ENCODE measurements at places on chromosomes 4 and X.

DNA sequence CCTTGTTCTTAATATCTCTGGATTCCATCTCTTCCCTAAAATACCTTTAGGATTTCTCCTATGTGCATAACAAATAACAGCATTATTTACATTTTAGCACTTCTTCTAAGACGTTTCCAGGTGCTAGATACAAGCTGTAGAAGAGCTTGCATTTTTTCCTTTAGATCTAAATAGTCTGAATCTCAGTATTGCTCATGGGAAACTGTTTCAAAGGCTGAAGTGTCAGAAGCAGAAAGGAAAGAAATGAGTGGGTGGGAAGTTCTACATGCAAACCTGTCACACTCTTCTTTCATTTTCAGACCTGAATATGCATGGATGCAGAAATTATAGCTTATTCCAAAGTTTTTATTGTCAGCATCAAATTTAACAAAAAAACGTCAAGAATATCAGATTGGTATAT is 41.8 kb downstream of the FGF13 start:
- no peak for DNase-seq

- DNase-seq = no peak
These were observed 6.9 kb upstream of the RAP2C start for GRCh38 chrX:132226169-132226568.

DNA sequence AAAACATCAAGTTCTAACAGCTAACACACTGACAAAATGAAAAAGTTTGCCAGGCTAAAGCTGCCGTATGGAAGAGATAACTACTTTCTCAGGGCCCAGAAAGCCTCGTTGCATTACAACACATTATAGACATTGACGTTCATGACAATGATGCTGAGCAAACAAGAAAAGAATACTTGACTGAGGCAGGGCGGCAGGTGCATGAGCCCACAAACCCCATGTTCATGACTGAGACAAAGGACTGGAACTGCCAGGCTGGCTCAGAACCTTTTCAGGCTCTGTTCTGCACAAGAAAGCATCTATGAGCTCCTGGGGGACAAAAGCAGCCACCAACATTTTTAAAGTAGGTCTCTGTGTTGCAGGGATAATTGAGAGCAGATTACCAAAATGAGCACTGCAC is 13.6 kb downstream of the TLR6 start:
- DNase-seq = no peak

DNA sequence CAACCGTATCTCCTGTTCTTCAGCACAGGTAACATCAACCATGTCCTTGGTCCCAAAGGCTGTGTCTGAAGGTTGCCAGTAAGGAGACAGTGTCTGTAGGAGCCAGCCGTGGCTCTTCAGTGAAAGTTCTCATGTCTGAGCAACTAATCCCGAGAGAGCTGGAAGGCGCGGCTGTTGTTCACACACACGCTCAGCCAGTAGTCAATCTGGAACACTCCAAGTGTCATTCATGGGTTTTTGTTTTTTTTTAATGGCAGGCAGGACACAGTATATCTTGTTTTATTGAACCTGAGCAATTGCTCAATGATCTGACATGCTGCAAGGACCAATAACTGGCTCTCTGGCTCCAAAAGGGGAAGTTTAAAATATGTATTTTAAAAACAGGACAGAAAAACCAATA is 48.4 kb upstream of the MAP3K15 start:
- no peak for DNase-seq

GRCh38 chr4:176566769-176567168 is 226.0 kb downstream of the VEGFC start:
- DNase-seq = no peak

GRCh38 chrX:41142130-41142910 is 57.1 kb downstream of the USP9X start:
- DNase-seq = no peak

DNA sequence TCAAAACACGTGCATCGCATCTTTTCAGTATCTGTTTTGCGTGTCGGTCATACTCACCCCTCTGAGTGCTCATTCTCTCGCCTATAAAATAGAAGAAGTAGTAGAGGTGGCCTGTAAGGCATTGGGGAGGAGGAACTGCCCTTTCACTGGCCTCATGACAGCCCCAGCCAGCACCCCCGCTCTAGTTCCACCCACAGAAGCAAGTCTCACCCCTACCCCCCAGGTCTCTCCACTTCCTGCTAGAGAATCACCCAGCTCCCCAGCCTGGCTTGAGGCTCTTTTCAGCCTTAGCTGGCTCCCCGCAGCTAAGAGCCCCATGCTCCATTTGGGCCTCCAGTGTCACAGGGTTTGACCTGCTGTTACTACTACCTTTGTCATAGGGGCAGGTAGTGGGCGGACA is 11.8 kb downstream of the HDAC6 start:
- DNase-seq = no peak

- DNase-seq = no peak
These were observed 2023.0 kb upstream of the AGA start for GRCh38 chr4:179465131-179465797.

DNA sequence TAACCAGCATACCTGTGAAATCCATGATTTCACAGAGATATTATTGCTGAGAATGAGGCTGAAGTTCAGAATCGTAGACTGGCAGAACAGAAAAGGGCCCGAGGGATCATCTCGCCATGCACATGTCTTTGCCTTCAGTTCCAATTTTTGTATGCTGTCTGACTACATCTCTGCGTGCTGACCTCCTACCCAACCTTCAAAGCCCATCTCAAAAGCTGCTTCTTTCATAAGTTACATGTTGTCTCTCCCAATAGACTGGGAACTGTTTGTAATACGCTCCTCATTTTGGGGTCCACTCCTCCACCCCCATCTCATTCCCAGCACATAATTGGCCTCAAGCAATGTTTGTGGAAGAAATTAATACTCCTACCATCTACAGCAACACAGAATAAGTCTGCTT is 78.2 kb downstream of the RTL5 start:
- DNase-seq = no peak

DNA sequence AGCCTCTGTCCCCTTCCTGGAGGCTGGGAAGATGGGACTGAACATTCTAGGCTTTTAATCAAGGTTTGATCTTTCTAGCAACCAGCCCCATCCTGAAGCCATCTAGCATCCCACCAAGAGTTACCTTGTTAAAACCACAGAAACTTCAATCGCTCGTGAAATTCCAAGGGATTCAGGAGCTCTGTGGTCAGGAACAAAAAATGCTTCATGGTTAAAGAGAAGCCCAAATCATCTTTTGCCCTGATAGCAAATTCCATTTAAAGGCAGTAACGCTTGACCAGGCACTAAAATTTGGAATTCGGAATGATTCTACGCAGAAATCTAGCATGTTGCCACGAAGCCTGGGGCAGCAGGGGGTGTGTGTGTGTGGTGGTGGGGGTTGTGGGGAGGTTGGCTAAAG is 47.8 kb downstream of the CASP6 start:
- DNase-seq = no peak

DNA sequence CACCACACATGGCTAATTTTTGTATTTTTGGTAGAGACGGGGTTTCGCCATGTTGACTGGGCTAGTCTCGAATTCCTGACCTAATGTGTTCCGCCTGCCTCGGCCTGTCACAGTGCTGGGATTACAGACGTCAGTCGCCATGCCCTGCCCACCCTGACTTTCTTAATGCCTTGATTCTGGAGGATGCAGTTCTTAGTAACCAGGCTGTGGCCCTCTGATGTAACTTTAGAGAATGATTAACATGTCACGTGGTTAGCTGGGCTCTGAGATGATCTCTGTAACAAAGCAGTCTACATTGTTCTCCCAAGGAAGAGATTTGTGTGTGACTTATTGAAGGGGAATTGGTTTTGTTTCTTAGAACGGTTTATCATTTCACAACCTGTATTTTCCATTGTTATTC is 30.6 kb downstream of the ANK2 start:
- no peak for DNase-seq

DNA sequence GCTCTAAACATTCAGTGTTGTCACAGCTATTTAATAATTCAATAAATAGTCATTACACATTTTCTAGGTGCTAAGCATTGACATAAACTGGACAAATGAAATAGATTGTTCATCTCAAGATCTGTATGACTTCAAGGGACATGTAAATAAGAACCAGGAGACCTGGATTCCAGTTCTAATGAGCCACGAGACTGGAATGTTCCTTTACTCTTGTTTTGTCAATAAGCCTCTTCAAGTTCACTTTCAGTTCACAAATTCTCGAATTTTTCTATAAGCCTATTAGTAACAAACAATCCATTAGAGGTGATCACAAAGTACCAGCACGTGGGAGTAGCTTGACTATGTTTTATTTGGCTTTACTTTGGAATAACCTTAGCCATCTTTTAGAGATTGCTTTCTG is 514.0 kb upstream of the SMIM31 start:
- no peak for DNase-seq

DNA sequence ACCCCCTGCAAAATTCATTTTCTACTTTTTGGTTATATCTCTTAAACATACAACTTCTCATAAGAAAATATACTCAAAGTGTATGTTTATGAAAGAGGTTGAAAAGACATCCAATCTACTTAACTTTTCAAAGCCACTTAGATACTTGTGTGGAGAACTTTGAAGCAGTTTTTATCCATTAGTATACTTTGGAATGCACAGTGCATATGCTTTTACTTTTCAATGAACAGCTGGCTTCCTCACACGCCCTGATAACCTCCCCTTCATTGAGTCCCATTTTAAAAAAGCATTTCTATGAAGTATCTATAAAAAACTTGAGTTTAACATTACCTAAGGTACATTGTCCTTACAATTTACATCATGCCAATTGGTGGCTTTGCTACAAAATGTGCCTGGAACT is 73.8 kb downstream of the VEGFC start:
- no peak for DNase-seq

GRCh38 chrX:44216171-44216570 is 127.3 kb downstream of the EFHC2 start:
- DNase-seq = no peak

GRCh38 chrX:149568701-149569296 is 18.5 kb downstream of the MAGEA9B start:
- DNase-seq = no peak

DNA sequence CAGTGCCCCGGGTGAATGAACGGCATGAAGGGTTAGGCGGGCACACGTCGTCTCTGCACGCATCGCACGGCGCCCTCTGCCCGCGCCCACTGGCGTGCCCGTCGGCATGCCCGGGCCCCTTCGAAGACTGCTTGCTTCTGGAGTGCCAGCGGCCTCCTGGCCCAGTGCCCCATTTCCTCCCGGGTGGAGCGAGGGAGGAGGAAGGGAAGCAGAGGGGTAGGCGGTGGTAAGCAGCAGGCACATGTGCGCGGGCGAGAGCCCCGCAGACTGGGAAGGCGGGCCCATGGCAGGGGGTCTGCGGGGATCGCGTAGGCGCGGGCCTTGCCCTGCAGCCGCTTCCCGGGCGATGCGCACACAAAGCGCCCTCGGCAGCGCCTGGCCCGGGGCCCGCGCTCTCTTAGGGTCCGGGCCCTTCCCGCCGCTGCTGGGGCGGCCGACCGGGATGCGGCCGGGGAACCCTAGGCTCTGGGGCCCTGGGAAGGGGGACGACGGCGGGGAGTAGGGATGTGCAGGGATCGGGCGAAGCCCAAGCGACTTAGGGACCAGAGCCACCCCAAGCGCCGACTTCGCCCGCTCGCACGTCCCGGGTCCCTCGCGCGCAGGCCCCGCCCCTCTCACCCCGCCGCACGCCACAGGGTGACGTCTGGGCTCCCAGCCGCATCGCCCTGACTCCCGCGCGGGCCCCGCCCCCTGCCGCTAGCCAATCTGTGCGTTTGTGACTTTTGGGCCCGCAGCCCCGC is 866 bp upstream of the EMD start:
- peak; percentile 30 for DNase-seq

- no peak for DNase-seq
These were observed 119.0 kb downstream of the APBB2 start for GRCh38 chr4:41095192-41095872.

- no peak for DNase-seq
These were observed 617.9 kb downstream of the BCOR start for GRCh38 chrX:39479856-39480255.

DNA sequence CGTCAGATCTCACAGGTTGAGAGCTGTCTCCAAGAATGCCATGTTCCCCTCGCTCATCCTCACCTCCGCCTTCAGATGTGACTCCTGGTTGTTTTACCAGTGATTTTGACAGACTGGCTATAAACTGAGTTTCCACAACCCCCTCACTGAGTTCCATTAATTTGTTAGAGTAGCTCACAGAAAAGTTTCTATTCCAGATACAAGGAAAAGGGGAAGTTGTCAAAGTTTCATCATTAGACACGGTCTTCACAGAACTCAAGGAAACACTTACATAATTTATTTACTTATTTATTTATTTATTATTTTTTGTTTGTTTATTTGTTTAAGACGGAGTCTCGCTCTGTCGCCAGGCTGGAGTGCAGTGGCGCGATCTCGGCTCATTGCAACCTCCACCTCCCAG is 55.7 kb upstream of the IQSEC2 start:
- DNase-seq = no peak

DNA sequence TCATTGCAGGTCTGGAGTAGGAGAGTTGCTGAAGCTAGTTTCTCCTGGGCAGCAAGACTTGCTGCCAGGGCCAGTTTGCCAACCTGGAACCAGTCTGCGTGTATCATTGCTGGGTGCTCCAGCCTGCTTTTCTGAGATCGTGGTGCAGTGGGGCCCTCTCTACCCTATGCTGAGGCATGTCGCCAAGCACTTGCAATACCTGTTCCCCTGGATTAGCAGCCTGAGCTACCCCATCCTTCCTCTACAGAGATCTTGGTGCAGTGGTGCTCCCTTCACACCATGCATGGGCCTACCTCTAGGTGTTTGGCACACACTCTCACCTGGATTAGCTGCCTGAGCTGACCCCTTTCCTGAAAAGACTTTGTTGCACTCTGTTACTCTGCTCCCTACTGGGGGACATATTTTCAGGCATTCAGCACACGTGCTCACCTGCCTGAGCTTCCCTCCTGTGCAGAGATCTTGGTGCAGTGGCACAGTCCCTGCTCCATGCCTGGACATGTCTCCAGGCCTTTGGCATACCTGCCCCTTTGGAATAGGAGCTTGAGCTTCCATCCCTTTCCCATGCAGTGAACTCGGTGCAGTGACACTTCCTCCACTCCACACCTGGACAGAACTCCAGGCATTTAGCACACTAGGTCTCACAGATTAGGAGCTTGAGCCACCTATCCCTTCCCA is 133.7 kb upstream of the CXCL13 start:
- no peak for DNase-seq

DNA sequence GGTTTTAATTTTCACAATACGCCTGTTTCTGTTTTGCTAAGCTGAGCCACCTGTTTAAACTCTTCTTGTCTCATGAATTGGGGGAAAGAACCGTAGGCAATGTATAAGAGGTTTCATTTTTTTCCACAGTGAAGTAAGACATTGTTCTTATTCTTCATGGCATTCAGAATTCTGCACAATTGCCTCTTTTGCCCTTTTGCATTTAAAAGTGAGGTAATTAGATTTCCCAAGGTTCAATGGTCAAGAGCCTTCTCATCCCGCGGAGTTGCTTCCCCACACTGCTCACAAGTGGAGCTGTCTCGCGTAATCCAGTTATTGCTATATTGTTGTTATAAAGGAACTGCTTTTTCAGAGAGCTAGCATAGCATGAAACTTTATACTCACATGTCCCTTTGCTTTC is 90.9 kb upstream of the SPRY1 start:
- no peak for DNase-seq

GRCh38 chrX:48961585-48962091 is 4.2 kb upstream of the OTUD5 start:
- no peak for DNase-seq
